T-cell (primary cell): ENCODE measurements at places on chromosomes 4 and X.

DNA sequence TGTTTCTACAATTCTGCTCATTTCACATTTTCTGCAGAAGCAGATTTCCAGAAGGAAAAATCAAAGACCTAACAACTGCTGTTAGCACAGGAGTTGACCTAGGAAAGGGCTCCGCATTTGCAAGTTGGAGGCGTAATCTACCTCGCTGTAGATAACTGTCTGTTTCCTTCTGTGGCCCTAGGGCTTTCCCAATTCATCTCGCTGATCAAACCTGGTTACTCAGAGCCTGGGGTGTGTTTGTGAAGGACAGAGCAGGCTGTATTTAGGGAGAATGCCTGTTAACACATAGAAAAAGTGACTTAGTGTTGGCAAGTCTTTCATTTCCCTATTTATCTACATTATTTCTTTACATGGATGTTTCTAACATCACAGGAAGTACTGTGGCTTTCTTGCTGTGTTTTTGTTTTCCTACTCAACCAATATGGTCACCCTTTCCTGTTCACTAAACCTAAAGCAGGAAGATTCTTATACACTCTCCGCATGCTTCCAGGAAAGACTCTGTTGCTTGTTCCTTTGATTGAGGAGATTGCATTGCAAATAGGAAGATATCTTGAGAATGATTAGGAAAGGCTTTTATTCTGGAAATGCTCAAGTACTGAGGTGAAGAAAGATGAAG is 40.5 kb downstream of the AGA start:
- no peak for DNase-seq

GRCh38 chr4:177441061-177441802 is 1.0 kb downstream of the AGA start:
- no peak for DNase-seq

GRCh38 chr4:34187056-34187455 is 2057.3 kb downstream of the ARAP2 start:
- no peak for DNase-seq

GRCh38 chr4:182143086-182143821 is 99.9 kb upstream of the TENM3 start:
- DNase-seq: no peak
